CMK (cell line): ENCODE measurements at places on chromosomes 12 and 14.

GRCh38 chr12:93453633-93454032, 11.9 kb upstream of the UBE2N start:
- no peak for DNase-seq

DNA sequence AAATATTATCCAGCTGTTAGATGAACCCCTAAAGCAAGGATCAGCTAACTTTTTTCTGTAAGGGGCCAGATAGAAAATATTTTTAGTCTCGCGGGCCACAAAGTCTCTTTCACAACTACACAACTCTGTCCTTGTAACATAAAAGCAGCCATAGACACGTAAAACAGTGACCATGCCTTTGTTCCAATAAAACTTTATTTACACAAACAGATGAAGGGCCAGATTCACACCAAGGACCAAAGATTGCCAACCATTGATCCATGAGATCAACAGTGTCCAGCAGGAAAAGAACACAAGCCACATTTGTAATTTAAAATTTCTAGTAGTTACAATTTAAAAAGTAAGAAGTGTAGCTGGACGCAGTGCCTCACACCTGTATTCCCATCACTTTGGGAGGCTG, 109.7 kb downstream of the PHETA1 start:
- DNase-seq: no peak

DNA sequence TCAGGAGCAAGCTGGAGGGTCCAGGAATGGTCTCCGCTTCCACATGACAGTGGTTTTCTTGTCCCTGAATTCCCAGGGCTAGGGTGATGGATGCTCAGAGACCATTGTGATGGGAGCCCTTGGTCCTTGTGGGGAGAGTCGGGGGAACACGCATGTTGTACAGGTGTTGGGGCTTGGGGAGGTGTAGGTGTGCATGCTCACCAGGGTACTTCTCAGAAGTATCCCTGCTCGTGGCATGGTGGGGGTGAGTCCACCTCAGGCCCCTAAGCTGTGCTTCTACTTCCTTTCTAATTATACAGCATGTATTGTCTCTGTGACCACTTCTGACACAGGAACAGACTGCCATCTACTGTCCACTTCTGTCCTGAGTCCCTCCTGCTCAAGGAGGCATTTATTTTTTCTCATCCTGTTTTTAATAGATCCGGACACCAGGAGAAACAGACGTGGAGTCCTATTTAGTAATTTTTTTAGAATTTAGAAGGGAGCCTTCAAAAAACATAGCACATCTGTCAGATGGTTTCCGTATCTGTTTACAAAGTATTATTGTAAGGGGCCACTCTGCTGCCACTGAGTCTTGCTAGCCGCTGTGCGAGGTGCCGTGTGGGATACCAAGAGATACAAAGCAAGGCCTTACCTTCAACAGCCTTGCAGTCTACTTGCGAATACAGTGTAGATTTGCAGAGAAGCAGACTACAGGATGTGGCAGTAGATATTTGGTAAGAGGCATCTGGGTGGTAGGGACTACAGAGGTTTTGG, 10.5 kb downstream of the NTF3 start:
- DNase-seq: no peak

DNA sequence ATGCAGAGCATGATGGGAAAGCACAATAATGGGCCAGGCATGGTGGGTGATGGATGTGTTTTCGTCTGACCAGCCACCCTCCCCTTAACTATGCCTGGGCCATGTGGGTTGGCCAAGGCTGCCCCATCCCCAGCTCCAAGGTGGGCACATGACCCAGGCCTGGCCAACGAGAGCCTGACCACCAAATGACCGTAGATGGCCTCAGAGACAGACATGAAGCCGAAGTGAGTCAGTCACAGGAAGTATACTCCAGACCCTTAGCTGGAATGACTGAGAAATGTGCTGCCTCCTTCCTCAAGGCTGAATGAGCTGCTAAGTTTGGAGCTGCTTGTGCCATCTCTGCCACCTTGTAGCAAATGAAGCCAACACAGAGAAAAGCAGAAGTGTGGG, 233.6 kb downstream of the BCL11B start:
- DNase-seq: no peak

DNA sequence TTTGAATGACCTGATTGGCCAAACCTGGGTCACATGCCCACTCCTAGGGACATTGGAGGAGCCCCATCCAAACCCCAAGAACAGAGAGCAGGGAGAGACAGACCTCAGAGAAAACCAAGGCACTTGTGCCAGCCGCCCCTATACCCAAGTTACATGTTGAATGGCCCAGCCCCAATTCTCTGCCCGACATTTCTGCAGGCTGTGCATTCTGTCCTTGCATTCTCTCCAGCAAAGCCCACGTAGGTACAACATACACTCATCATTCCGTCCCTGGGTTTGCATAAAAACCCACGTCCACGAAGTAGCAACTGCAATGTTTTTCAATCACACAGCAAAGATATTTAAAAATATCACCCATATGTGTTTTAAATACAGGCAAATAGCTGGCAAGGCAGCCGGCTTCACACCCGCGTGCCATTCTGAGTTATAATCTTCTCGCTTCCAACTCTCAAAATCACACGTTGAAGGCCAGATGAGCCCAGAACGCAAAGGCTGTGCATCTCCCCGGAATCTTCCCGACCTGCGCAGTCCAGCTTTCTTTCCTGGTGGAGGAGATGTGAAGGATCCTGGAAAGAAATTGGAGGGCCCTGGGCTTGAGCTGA, 91.7 kb upstream of the MYL2 start:
- no peak for DNase-seq

- no peak for DNase-seq
These were observed 1.8 kb downstream of the SPSB2 start for GRCh38 chr12:6871052-6871957.

DNA sequence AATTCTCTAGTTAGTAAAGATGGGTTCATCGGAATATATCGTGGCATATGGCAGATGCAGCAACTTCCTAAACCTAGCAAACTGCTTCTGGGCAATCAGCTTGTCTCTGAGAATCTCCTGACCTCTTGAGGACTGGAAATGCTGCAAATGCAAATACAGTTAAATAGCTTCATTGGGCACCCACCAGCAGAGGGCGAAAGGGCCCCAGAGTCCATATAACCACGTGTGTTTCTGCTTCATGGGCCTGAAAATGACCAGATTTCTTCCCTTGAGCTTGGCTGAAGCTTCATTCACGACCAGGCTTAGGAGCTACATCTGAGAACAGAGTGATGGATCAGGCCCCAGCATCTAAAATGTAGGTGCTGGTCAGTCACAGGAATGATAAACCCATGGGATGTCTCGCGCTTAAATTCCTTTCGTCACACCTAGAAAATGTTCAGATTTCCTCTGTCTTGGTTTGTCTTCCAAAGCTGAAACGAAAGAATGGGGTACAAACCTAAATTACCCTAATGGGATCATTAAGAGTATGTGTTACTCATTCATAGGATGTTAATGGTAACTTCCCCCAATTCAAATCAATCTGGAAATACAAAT, 1482.5 kb upstream of the TMEM132C start:
- DNase-seq: peak; percentile 5

- no peak for DNase-seq
These were observed 12.1 kb downstream of the ACADS start for GRCh38 chr12:120737557-120738251.

DNA sequence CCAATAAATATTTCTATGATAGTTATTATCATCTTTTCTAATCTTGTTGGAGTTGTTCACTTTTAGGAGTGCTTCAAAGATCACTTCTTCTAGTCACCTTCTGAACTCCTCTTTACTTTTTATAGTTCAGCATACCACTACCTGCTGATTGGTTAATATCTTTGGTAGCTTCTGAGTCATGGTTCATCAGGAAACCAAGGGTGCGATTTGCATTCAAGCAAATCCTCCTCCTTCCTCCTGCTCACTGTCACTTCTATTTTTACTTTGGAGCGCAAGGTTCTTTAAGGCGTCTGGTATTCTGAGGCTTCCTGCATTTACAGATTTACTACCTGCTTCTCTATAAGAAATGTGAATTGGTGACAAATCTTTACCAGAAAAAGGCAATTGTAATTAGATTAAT, 24.0 kb downstream of the SYT1 start:
- no peak for DNase-seq

DNA sequence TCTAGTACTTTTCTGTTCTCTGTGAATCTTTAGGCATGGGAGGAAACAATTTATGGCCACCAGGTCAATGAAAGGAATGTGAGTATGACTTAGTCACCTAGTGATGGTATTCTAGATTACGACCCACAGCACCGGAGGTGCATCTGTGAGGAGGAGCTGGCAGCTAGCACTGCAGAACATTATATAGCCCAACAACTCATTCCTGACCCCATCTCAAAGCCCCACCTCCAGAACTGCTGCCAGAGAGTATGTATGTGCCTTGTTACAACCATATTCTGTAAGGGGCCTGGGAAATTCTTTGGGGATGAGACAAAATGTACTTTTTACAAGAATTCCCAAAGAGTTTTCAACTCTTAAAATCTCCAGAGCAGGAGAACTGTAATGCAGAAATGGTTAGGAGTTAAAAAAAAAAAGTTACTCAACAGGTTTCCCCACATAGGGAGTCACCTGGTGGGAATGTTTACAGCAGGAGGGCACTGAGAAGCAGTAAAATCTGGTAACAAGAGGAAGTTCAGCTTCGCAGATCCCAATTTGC, 34.9 kb upstream of the CERS5 start:
- no peak for DNase-seq

- DNase-seq: no peak
These were observed 8.1 kb upstream of the NRIP2 start for GRCh38 chr12:2842948-2843347.

DNA sequence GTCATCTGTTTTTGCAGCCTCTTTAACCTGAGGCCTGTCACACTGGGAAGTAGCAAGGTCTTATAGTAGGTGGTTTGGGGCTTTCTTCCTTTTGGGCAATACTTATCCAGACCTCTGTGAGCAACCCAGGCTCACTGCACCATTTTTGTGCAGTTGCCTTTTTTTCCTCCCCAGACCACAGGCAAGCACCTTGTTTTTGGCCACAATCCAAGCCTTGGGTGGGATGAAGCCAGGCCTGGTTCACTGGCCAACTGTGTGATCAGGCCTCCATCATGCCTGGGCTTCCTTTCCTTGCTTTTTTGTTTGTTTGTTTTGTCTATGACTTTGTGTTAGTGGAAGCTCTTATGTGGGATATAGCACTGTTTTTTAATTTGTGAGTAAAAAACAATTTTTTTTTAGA, 71.7 kb downstream of the DNAH10 start:
- no peak for DNase-seq

- no peak for DNase-seq
These were observed 102.7 kb upstream of the MAP1LC3B2 start for GRCh38 chr12:116456330-116457082.

- no peak for DNase-seq
These were observed 30.2 kb upstream of the FRS2 start for GRCh38 chr12:69440016-69440415.

DNA sequence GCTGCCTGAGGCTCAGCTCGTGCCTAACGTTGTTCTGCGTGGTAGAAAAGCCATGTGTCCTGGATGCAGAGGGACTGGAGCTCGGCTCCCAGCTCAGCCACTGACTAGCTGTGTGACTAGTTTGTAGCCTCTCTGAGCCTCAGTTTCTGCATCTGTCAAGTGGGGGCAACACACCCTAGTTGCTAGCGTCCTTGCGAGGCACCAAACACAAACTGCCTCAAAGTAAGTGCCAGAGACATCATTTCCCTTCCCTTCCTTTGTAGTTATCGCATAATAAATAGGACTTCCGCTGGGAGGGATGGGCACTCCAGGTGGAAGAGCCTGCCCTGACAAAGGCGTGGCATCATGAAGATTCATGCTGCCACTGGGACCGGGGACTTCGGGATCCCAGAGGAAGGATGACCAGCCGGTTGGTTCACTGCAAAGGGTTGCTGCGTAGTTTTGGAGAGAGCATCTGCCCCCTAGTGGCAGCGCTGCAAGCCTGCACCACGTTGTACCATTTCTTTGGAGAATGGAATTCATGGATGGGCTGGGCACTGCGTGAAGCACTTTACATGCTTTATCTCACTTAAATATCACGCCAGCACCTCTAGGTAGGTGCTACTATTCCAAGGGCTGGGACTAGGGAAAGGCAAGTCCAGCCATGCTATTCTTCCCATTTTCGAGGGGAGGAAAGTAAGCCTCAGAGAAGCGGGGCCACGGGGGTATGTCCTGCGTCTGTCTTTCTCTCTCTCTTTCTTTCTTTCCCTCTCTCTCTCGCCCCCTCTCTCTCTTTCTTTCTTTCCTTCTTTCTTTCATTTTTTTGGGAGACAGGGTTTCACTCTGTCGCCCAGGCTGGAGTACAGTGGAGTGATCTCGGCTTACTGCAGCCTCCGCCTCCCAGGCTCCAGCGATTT, 4.6 kb downstream of the CCDC197 start:
- DNase-seq: peak; percentile 44

DNA sequence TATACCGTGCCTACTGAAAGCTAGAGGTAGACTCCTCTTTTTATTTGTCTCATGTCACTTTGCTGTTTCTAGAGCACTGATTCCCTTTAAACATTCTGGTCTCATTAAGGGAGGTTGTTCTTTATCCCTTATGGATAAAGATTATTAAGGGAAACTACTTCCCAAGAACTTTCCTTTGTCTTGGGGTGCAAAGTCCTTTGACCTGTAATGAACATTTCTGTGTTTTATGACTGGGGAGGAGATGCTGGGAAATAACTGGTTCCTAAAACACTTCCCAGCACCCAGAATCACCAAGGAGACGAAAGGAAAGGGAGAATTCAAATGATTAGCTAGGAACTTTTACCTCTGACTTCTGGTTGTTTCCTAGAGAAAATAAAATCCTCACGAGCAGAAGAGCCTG, 63.2 kb upstream of the ACTN1 start:
- no peak for DNase-seq

GRCh38 chr12:99529966-99530365, 117.6 kb upstream of the GARIN6 start:
- no peak for DNase-seq

- no peak for DNase-seq
These were observed 8.3 kb downstream of the TMTC2 start for GRCh38 chr12:82694970-82695369.

- DNase-seq: no peak
These were observed 92.9 kb upstream of the EGLN3 start for GRCh38 chr14:34043627-34044372.

DNA sequence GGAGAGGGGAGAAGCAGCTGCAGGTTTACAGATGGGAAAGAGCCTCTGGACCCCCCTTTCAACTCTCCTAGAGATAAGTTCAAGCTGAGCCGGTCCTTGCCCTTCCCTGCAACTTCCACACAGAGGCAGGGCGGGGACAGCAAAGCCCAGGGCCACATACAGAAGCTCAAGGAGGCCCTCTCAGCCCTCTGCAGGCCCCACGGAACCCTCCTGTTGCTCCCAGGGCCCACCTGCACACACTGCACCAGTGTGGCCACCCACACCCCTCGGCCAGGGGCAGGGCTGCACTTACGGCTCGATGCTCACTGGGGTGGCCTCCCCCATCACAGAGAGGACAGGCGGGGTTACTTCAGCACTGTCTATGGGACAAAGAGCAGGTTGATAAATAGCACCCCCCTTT, 13.0 kb upstream of the PNMA1 start:
- no peak for DNase-seq
